GOT3 (cell line): ENCODE measurements at places on chromosomes 12 and 14.

- DNase-seq, result no peak
Measured at GRCh38 chr14:52000696-52001095, 11.3 kb downstream of the RTRAF start.

GRCh38 chr12:107549651-107550480 is 135.7 kb upstream of the PWP1 start:
- DNase-seq, result no peak

DNA sequence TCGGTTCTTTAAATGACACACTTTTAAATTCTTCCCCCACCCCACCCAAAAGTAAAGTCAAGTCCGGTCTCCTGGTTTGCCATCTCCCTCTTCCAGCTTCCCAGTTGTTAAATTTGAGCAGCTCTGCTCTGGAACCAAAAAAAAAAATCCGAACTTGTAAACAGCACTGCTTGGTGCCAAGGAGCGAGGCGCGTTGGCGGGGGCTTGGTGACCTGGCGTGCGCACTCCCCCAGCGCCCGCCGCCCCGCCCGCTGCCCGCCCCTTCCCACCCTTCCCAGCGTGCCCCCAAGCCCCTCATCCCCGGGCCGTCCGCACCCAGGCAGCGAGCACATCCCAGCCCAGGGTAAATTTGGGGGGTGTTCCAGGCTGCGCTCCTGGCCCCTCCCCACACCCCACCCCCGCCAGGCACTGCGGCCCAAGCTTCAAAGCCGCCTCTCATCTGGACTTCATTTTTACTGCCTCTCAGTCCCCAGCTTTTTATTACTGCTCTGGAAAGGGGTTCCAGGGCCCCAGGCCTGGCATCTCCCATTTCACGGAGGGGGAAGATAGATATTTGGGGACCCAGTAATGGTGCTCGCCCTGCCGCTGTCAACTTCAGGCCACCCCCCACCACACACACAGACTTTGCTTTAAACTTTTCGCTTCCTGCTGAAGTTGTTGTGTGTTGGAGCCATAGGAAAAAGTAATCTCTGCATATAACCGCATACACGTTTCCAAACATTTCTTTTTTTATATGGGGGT is 11.7 kb upstream of the ITGB7 start:
- no peak for DNase-seq

GRCh38 chr12:113932381-113933196 is 33.5 kb downstream of the RBM19 start:
- no peak for DNase-seq

DNA sequence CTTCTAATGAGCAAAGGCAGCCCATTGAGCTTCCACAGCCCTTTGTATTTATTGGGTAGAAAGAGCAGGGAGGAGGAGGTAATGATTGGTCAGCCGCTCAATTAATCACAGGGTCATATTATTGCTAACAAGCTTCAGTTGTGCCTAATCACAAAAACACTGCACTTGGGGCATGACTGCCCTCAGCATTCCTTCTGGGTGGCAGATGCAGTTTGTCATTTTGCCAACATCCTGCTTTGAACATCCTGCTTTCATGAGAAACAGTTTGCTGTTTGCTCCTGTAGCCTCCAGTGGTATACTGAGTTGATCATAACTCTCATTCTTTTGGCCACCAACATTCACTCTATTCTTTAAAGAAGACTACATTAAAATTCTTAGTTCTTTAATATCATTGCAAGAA is 462.9 kb upstream of the MIS18BP1 start:
- DNase-seq, result no peak
